Stimulated activated naive B cell treated with anti-CD40 and anti-IgM and Interleukin-4, amounts not matched to agents 10 μg/mL and 1 μg/mL and 100 μg/mL, for 72 hours (primary cell): ENCODE measurements at places on chromosomes 4 and X.

GRCh38 chrX:81304563-81304962 is 102.7 kb downstream of the SH3BGRL start:
- H3K27ac ChIP-seq: no peak overlapping the region
- no peaks in the 10 kb centered on the region for H3K27me3 ChIP-seq
- H3K4me3 ChIP-seq: no peak overlapping the region

DNA sequence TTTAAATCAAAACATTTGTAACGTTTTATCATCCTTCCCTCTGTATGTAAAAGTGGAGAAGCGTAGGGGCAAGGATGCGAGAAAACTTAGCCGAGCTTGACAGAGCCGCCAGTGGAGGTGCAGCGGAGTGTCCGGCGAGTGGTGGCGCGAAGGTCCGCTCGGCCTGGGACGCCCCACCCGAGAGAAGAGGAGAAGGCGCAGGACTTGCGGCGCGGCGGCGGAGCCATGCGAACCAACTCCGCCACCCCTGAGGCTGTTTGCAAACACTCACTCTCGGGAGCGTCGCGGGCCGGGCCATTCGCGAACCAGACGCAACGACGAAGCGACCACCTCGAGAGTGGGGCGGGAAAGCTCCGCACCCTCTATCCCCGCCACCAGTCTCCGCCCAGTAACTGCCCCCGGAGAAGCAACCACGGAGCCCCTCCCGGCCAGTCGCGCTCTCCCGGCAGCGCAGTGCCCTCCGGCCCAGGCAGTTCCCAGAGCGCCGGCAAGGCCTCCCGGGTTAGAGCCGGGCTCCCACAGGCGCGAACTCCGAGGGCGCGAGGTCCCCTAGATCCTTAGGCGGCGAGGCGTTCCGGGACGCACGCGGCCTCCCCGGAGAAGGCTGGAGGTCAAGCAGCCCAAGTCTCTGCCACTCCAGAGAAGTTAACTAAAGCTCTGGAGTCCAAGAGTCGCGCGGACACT is 2.3 kb upstream of the MAB21L2 start:
- DNase-seq: no peak
- H3K4me3 ChIP-seq: no peak overlapping the region
- no peaks in the 10 kb centered on the region for H3K4me1 ChIP-seq
- H3K27me3 ChIP-seq: no peaks in the 10 kb centered on the region
- no peak overlapping the region for H3K27ac ChIP-seq

DNA sequence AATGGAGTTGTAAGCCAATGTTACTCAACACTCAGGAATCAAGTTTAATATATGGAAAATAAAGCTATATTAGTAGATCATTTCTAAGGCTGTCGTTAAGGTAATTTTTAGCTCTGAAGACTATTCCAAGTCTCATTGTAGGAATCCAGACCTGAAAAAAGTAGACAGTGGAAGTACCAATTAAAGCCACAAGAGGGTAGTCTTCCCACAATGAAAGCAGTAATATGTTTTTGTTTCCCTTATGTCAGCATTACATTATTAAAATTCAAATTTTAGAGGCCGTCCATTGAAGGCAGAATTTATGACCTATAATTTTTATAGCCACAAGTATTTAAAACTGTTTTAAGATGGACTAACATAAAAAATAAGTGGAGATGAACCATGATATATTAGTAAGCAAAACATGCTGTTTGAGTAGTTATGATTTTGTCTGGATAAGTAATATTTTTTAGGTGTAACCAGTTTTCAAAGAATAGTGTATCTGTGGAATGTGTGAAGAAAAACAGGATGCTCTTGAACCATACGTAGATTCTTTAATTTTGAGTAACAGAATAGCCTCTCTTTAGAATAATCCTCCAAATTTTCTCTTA is 372.6 kb upstream of the TECRL start:
- H3K27me3 ChIP-seq: no peaks in the 10 kb centered on the region
- no peak overlapping the region for H3K27ac ChIP-seq
- H3K36me3 ChIP-seq: no peaks in the 10 kb centered on the region
- H3K4me1 ChIP-seq: no peaks in the 10 kb centered on the region

- H3K36me3 ChIP-seq: peaks cover 42% of the 10 kb centered on the region
- DNase-seq: no peak
- H3K27me3 ChIP-seq: no peaks in the 10 kb centered on the region
- H3K4me1 ChIP-seq: peaks cover 5% of the 10 kb centered on the region
- H3K4me3 ChIP-seq: no peak overlapping the region
- H3K27ac ChIP-seq: no peak overlapping the region
Observed at GRCh38 chr4:87337361-87337760, 14.7 kb upstream of the HSD17B13 start.

- peaks cover 13% of the 10 kb centered on the region for H3K4me1 ChIP-seq
- peaks cover 13% of the 10 kb centered on the region for H3K27me3 ChIP-seq
- DNase-seq: peak; percentile 23
- peaks cover 8% of the 10 kb centered on the region for H3K36me3 ChIP-seq
Observed at GRCh38 chrX:68833855-68834331, 5.1 kb downstream of the EFNB1 start.

DNA sequence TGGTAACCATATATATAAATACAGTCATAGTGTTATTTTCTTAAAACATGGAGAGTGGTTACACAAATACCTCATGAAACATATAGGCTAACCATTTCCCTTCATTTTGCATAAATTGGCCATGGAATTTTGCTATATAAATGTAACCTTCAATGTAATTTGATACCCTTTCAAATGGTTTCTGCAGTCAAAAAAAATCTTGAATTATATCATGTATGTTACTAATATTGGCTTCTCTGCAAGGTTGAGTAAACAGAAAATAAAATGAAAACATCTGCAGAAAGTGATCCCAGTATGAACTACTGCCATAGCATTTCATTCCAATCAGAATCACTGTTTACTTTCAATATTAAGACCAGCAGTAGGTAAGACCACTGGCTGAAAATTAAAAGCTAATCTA is 1165.9 kb upstream of the TENM3 start:
- H3K27ac ChIP-seq: no peak overlapping the region
- DNase-seq: no peak
- no peaks in the 10 kb centered on the region for H3K4me1 ChIP-seq
- no peaks in the 10 kb centered on the region for H3K27me3 ChIP-seq
- no peaks in the 10 kb centered on the region for H3K36me3 ChIP-seq
- no peak overlapping the region for H3K4me3 ChIP-seq

DNA sequence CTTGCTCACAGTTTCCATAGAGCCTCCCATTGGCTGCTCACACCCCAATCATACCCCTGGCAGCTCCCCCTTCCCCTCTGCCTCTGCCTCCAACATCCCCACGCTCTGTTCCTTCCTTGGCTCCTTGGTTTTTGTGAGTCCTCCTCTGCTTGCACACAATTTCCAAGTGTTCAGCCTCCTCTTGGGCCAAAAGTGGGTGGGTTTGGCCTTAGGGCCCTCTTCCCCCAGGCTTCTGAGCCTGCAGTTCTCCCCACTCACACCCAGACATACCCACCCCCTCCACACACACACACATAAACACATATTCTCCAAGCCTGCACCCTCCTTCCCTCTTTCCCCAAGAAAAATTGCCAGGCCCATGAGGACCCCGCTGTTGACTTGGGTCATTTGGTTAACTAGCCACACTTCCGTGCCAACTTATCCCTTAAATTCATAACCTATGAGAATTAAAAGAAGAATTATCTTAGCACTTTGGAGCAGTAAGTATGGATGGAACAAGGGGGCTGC is 4.5 kb downstream of the APLN start:
- DNase-seq: no peak
- no peaks in the 10 kb centered on the region for H3K36me3 ChIP-seq
- no peak overlapping the region for H3K4me3 ChIP-seq
- H3K4me1 ChIP-seq: peaks cover 15% of the 10 kb centered on the region
- H3K27ac ChIP-seq: no peak overlapping the region
